ENCODE measurements at places on chromosomes 11 and 22.

DNA sequence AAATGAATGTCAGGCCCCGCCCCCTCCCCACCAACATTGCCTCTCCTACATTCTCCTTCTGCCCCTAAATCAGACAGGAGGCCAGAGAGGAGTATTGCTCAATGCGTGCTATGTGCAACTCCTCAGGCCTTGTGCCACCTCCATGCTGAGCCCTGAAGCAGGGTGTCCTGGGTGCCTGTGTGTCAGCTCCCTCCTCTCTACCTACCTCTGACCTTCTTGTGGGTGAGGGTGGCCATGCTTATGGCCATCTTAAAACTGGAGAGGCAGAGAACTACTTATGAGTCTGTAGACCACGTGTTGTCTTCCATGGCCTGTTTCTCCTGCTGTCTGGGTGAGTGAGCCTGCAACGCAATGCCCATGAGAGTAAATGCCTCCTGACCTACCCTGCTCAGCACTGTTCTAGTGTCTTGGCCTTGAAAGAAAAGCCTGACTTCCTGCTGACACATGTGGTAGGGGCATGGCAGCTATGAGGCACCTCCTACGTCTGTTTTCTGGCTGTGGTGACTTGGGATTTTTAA is 10.5 kb downstream of the MCAM start:
- no peak for DNase-seq

DNA sequence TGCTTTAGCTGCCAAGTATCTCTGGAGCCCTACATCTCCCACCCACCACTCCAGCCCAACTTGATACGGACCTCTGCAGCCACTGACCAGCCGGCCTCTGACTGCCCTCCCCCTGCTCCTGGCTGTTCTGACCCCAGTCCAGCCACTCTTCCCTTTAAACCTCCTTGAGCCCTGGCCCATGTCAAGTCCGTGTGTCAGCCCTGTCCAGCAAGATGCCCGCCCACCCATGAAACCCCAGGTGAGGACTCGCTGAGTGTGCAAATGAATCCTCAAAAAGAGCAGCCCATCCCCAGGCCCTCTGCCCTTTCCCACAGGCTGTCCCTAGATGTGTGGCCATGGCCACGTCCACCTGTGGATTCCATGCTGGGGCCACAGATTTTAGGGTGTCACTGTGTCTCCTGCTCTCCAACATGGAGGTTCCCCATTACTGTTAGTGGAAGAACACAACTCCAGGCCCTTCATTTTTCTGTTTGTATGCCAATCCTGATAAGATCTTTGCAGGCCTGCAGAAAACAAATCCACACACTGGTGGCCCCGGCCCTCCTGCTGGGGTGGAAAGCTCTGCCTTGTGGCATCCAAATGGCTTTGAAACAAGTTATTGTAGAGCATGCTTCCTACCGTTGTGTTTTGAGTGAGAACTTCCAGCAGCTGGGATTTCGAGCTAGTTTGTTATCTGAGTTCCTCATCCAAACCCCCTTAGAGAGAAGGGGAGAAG is 22.7 kb upstream of the ADORA2A start:
- DNase-seq, result no peak

GRCh38 chr11:27294654-27295053 is 68.4 kb downstream of the CCDC34 start:
- peak; percentile 12 for DNase-seq

- DNase-seq, result no peak
Observed at GRCh38 chr11:117110294-117110950, 12.2 kb upstream of the SIK3 start.

DNA sequence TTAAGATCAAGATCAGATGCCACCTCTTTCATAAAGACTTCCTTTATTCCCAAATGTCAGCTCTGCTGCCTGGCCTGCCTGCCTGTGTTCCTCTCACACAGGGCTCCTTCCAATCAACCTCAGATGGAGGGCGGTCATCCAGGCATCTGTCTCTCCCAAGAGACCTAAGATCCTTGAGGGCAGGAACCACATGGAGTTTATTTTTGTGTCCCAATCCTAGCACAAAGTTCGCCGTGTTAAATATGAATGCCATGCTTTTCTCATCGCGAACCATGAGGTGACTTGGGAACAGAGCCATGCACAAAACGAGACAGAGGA is 72.7 kb upstream of the ARFGAP3 start:
- DNase-seq, result no peak

- DNase-seq, result no peak
Observed at GRCh38 chr22:19419464-19420178, 11.9 kb downstream of the HIRA start.

- DNase-seq, result no peak
Observed at GRCh38 chr22:44661659-44662569, 40.1 kb upstream of the PRR5 start.

GRCh38 chr11:123566852-123567251 is 87.6 kb downstream of the SCN3B start:
- no peak for DNase-seq

GRCh38 chr11:2783536-2784082 is 83.8 kb upstream of the KCNQ1OT1 start:
- no peak for DNase-seq

DNA sequence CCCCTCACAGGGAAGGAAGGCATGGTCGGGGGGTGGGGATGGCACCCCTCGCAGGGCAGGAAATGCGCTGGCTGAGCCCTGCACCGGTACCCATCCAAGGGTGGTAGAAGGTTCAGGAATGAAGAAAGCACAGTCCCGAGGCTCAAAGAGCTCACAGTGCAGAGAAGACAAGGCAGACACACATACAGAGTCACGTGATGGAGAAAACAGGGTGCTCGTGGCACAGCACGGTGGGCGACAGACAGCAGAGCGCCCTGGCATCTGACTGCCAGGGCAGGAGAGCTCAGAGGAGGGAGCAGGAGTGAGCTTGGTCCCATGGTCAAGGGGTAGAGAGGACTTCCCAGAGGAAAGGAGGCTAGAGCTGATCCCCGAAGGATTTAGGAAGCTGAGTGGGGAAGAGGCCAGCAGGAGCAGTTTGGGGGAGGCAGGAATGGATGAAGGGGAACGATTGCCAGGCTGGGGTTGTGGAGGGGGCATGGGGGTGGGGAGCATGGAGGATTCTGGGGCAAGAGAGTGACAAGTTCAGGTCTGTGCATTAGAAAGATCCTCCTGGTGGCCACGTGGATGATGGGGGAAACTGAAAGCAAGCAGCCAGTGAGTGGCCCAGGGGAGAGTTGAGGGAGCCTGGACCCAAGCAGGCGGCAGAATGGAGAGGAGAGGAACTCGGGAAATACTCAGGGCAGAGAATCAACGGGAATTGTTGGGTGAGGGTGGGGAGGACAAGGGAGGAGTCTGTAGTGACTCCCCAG is 43.9 kb downstream of the PDE2A start:
- DNase-seq, result no peak

GRCh38 chr11:77074626-77075221 is 8.0 kb downstream of the CAPN5 start:
- DNase-seq, result no peak

DNA sequence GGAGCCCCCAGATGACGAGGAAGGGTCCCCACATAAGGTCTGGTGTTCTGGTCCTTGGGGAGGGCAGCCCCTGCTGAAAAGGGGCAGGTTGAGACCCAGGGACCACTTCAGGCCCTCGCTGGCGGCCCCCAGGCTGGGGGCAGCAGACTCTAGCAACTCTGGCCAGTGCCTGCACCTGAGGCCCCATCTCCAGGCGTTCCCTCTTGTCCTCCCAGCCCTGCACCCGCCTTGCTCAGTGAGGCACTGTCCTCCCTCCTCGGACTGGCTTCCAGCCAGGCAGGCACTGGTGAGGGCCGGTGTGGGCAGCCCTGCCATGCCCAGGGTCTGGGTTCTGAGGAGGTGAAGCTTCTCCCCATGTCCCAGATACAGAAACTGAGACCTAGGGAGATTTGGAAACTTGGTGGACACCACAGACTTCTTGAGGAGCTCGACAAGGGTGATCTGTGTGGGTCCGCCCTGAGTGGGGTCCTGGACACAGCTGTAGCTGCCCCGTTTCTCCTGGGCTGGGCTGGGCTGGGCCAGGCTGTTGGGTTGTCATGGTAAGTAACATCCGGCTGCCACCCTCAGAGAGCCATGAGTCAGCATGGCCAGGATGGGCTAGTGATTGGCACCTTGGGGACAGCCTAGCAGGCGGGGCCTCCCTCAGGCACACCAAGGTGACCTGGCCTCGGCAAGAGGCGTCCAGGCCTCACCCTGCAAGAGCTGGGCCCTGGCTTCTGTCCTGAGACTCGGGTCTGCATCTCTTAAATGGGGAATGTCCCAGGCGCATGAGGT is 11.1 kb upstream of the PHLDA2 start:
- no peak for DNase-seq

DNA sequence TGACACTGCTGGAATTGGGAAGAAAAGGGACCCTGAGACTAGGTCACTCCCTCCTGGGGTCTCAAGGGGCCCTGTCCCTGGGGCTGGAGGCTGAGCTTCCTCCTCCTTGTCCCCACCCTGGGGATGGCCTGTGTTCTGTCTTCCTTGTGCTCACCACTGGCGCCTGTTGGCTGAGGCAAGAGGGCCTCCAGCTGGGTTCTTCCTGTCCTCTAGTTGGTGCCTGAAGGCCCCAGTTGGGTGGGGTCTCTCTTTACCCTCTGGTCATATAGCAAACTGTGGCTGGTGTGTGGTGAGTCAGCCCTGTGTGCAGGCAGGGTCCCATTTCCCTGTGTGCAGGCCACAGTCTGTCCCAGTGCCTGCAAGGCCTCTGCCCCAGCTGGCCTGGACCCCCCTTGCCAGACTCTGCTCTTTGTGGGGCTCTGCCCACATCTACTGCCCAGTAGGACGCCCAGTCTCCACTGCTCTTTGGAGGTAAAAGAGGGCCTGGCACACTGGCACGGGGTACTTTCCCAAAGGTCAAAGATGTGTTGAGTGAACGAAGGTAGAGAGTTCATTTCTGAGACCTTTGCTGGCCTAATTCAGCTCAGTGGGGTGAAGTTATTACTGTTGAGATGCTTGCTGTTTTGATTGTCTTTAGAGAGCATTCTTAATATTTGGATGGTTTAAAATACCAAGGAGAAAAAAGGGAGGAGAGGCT is 55.1 kb upstream of the CLDN5 start:
- DNase-seq, result no peak

DNA sequence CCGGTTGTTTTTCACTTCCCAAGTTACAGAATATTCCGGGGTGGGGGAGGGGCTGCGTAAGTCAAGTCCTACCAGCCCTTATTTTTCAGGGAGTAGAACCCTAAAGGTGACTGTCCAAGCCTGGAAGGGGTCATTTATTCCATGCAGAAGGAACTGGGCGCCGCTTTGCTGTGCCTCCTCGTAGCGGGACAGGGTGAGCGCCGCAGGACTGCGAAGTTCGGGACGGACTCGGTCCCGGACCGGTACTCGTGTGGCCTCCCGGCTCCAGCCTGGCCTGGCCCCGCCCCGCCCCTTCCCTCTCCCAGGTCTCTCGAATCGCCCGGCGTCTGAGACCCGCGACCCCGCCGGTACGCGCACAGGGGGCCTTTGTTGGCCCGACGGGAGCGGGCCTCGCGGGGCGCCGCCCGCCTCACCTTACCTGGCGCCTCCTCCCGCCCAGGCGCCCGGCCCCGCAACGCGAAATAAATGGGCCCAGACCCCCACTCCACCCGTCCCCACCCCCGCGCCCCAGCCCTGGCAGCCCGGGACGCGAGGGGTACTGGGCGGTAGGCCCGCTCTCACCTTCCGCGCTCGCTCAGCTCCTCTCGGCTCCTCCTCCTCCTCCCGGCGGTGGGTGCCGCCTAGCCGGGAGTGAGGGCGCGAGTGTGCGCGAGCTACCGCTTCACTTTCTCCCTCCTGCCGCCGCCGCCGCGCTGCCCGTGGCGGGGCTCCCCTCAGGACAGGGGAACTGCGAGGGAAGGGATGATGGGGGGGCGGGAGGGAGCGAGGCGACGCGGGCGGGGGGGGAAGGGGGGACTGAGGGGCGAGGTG is 698 bp downstream of the PAK1 start:
- no peak for DNase-seq

GRCh38 chr11:1655168-1656060 is 25.8 kb downstream of the KRTAP5-5 start:
- no peak for DNase-seq

GRCh38 chr11:9094420-9094819 is 3.0 kb upstream of the SCUBE2 start:
- no peak for DNase-seq

DNA sequence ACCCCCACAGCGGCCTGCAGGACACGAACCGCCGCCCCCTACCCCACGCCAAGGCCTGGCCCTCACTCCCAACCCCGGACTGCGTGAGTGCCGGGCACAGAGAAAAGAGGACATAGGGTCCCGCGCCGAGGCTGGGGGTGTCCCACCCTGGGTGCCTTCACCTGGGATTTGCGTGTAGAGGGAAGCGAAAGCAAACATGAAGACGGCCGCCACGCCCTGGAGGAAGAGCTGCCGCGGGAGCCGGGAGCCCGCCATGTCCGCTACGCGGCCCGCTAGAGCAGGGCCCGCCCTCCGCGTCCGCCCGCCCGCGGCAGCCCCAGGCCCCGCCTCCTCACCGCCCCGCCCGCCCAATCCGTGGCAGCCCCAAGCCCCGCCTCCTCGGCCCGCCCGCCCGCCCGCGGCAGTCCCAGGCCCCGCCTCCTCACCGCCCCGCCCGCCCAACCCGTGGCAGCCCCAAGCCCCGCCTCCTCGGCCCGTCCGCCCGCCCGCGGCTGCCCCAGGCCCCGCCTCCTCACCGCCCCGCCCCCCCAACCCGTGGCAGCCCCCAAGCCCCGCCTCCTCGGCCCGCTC is at the start of gene LMF2:
TSS of gene LMF2 (minus strand) at position 282 of the 570 bp plus-strand sequence. CDS start at position 255, 27 bp downstream.
- no peak for DNase-seq

GRCh38 chr11:40393511-40393910 is 1065.9 kb downstream of the LRRC4C start:
- DNase-seq, result no peak

- DNase-seq, result no peak
Observed at GRCh38 chr22:40310081-40310767, 36.1 kb upstream of the ADSL start.

DNA sequence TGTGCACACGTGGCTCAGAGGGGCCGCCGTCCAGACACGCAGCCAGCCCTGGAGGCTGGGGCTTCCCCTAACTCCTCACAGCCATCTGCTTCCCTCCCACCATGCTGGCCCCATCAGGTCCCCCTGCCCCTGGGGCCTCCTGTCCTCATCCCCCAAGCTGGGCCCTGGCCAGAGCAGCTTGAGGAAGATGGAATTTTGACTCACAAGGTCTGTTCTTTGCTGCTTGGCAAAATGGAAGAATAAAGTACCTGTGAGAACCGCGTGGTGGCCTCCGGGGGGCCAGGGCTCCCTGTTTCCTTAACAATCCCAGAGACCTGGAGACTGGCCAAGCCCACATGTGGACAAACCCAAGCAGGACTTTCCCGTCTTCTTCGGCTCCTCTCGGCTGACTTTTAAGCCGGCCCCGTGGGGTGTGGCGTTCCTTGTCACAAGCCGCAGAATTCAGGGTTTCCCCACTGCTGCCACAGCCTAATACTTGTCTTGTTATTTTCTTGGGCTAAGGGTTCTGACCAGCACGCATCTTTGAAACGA is 872.8 kb downstream of the BRD1 start:
- no peak for DNase-seq

GRCh38 chr11:1308743-1309497 is 512 bp downstream of the TOLLIP start:
- DNase-seq, result no peak

- no peak for DNase-seq
Observed at GRCh38 chr11:61954851-61955421, 4.8 kb downstream of the BEST1 start.

- DNase-seq, result peak; percentile 7
Observed at GRCh38 chr11:73856031-73856567, 20.5 kb downstream of the COA4 start.

All from NCI-H1417 treated with DMSO at 0.1 percent for 48 hours (cell line).